ENCODE measurements at places on chromosomes 7 and 10. TPM values are rescaled to one million over a fixed set of nuclear protein-coding genes. Genes with fewer than 3 reads are reported as not detected.

DNA sequence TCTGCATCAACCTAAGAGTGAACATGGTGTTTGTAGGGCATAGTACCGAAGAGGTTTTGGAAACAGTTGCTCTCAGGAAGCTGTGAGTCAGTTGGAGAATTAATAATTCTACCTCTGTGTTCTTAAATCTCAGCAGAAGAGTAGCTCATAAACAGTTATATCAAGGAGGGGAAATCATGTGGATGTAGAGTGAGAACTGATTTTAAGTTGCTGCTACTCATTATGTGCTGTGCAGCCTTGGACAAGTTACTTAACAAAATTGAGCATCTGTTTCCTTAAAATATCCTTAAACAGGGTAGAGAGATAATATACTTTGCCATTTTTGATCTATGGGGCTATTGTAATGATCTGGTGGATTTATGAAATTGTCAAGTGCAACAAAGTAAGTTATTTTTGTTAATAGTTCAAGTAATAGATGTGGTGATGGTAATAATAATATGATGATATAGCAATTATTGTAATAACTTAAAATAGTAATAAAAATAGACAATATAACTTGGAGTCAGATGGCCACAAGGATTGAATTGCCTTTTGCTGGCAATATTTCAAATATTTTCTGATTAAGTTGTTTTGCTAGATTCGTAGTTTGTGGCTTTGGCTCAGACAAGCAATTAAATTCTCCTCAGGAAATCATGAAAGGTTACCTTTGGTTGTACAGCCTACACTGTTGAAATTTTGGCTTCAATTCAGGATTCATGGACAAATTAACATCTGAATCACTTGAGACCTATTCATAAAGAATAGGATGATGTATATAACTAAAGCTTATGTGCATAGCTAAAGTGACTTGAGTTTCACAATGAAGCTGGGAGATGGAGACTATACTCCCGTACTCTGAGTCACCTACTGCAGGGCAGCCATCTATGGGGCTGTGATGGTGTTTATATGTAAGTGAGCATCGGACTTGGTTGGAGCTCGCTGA lies 228.5 kb downstream of the CDK14 start:
- DNase-seq = no peak

DNA sequence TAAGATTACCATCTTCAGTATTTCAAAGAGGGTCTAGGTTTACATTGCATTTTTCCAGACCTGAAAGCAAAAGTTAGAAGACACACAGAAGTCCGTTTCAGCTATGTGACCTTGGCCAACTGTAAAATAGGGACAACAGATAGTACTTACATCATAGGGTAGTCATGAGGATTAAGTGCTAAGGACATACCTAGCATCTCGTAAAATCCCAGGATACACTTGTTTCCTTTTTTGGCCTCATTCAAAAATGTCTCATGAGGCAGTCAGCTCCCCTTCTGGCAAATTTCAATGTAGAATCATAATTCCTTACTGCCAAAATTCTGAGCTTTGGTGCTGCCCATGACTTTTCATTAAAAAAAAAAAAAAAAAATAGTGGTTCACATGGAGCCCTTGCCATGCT lies 6.4 kb upstream of the DUSP5 start:
- DNase-seq = no peak

DNA sequence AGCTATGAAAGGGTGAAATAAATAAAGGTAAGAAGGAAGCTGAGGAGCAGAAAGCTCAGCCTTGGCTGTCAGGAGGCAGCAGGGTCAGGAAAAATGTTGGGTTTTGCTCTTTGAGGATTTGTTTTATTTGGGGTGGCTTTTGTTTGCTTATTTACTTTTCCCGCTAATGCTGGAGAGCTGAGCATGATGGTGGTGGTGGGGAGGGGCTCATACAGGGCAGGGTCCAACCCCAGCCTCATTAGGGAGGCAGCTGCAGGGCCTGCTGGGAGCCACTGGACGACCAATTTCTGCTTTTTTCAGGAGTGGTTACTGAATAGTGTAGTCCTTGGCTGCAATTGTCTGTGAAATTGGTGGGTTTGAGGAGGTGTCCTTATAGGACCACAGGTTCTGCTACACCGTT lies 36.3 kb downstream of the CCM2 start:
- DNase-seq = no peak

DNA sequence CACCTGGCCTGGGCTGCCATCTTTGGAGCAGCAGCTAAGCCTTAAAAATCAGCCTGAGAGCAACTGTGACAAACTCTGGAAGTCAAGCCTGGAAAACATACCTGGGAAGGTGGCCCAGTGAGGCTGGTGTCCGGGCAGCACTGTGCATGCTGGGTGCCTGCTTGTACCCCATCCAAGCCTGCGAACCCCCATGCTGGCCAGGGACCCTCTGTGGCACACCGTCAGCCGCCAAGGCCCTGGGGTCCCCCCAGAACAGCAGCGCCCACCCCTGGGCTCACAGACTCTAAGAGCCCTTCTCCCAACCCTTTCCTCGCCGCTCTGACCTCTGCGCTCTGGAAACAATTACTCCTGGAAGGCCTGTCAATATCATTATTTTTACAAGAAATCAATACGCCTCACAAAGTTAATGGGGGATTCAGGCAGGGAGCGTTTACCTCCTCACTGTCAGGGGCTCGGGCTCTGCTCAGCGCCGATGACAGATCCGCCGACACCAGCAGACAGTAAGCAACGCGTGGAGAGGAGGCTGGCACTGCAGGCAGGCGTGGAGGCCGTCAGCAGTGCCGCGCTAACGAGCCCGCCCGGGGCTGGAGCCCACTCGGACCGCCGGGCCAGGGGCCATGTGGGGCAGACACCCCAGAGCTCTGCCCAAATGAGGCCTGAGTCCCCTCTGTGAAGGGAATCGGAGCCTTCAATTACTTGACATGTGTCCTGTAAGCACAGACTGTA lies 54.4 kb downstream of the EBF3 start:
- no peak for DNase-seq

DNA sequence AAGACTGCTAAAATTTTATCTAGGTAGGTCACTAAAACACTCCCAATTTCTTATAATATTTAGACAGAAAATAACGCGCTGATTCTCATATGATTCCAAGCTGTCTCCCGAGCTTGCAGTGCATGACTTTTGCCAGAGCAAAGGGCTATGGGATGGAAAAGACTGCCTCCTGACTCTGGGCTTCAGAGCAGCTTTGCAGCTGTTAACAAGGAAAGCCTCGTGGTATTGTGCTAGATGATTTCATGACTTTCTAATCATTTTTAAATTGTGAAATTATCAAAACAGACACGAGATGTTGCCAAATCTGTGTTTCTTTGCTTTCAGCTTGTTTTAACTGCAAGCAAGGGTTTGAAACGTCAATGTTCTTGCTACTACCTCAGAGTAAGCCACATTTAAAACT lies 238.3 kb downstream of the AGMO start:
- DNase-seq = no peak

DNA sequence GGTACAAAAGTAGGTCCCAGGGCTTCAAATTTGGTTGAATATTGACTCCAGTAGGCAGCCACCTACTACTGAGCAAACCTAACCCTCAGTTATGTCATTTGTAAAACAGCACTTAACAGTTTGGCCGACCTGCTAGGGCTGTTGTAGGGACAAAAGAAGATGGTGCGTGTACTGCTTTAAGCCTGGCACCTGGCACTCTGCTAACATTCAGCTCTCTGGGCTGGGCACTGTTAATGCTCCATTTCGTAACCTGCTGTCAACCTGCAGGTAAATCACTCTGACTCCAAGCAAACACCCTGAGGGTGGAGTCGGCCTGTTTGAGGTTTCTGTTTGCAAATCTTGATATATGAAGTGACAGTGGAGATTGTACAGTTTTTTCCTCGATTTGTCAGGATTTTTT lies 7.2 kb downstream of the ZKSCAN1 start:
- DNase-seq = peak; percentile 90

DNA sequence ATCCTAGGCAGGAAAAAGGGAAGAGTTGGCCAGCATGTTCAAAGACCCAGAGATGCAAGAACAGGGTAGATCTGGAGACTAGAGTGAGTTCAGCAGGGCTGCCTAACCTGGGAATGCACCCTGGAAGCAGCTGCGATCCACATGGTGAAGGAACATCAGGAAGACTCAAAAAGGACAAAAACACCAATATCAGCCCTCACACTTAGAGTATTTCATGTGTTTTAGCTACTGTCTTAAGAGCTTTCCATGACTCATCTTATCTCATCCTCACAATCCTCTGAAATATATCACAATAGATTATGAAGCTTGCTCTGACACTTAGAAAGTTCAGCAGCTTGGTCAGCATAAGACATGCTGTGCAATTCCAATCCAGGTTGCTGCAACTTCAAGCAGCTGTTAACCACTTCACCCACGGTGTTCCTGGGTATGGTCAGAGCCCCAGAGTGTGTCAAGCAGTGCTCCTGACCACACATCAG lies 380.9 kb downstream of the PARD3 start:
- DNase-seq = no peak

GRCh38 chr10:122567056-122567660 lies 6.6 kb downstream of the DMBT1 start:
- no peak for DNase-seq

DNA sequence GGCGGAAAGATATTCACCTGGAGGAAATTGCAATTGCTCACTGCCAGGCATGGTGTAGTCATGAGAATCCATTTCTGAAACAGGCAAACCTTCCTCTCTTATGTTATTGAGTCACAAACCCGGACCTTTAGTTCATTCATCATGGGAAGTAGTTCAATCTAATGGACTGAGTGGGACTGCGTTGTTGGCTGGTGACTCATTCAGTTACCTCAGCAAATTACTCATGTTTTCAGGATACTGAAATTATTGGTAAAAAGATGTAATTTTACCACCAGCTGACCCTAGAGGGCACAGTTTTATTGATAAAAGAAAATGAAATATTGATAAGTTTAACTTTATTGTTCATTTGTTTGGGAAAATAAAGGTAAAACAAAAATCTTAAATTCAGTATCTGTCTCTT lies 1194.4 kb upstream of the SORCS1 start:
- no peak for DNase-seq

DNA sequence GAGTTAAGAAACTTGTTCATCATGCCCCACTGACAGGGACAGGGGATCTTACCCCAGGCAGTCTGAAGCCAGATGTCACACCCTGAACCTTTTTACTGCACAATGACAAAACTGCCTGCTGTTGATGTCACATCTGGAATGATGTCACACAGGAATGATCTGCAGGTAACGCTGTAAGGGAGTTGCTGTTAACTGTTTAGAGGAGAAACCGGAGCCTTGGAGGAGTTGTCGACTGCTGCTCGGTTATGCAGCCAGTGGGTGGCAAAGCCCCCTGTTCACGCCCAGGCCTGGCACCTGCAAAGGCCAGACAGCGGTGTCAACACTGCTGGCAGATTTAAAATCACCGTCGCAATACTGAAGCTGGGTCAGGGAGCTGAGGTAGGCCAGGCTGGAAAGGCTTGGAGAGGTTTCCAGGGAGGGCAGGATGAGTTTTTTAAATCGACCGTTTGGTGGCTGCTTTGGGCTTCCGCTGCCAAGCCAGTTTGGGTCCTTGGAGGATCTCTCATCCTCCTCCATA lies 10.0 kb upstream of the SLIT1 start:
- DNase-seq = no peak

GRCh38 chr7:114889646-114890285 lies 32.1 kb upstream of the MDFIC start:
- no peak for DNase-seq

GRCh38 chr7:24716480-24717246 lies 40.6 kb downstream of the GSDME start:
- DNase-seq = no peak

Gene YKT6
- 19.9 TPM for total RNA-seq

Gene EBF3
- not detected for total RNA-seq

Gene HIP1
- 20.3 TPM for total RNA-seq

Gene LMTK2
- 12.7 TPM for total RNA-seq

Gene KEL
- 0.28 TPM for total RNA-seq

Gene FANK1
- total RNA-seq = not detected
